ENCODE measurements at places on chromosomes 6 and 20.

GRCh38 chr20:33594743-33595142 is 67.4 kb upstream of the C20orf144 start:
- DNase-seq = no peak

DNA sequence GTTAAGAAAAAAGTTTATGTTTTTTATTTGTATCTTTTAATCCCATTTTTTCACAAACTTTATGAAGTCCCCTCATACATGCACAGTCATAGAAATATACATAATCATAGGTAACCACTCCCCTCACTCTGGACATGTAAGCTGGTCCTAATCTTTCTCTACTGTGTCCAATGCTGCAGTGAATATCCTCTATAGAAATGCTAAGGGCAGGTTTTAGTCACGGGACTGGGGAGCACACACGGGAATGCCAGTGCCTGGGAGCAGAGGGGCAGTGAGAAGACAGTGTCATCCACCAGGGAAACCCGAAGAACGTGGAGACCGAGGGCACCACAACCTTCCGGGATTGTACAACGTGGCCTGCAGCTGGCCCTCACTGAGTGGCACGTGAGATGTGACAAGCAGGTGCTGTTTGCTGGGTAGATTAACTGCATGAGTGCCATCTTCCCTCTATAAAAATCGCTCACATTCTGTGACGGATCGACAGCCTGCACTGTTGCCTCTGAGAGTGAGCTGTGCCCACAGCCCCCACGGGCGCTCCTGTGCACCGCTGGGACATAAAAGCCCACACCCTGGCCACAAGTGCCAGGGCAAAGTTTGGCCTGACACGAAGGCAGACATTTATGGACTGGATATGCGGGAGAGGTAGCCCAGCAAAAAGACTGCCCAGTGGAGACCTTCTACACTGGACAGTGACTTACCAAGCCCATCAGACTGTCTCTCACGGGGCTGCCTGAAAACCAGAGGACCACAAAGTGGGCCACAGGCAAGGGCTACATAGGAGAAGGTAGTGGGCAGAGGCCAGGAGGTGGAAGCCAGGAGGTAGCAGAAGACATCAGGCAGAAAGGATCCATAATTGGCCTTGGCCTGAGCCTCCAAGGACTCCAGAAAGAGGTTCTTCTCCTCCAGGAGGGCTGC is 63.2 kb downstream of the FGD2 start:
- no peak for DNase-seq

- DNase-seq = peak; percentile 3
Measured at GRCh38 chr20:19688031-19688806, 69.8 kb upstream of the RIN2 start.

GRCh38 chr6:43078691-43079090 is 2.6 kb downstream of the PTK7 start:
- DNase-seq = no peak

GRCh38 chr20:37406010-37406998 is 60.4 kb downstream of the SRC start:
- DNase-seq = no peak

DNA sequence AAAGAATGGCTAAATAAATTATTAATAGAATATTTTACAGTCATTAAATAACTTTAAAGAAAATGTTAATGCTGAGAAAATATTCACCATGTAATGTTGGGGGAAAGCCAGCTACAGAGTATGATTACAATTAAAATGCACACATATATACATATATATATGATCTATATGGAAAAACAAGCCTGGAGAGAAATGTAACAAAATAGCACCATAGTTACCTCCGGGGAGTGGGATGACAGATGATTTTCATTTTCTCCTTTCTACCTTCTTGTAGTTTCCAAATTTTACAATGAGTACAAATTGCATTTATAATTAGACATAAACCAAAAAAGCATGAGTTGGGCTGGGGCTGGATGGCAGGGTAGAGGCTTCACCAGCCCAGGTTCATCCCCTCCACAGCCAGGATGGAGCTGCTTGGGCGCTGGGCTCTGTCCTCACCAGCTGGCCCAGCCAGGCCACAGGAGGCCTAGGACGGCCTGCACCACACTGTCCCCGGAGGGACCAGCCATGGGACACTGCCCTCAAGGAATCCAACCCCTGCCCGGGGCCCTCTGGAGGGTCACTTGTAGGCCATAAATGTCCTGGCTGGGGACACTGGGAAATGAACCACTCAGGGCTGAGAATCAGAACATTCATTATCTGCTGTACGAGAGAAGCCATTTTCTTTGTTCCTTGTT is 10.3 kb downstream of the C20orf203 start:
- DNase-seq = no peak

- DNase-seq = no peak
Measured at GRCh38 chr6:74946961-74947360, 258.9 kb downstream of the COL12A1 start.

- no peak for DNase-seq
Measured at GRCh38 chr6:131285548-131285947, 150.3 kb downstream of the AKAP7 start.

- DNase-seq = no peak
Measured at GRCh38 chr6:75020376-75020775, 185.5 kb downstream of the COL12A1 start.

DNA sequence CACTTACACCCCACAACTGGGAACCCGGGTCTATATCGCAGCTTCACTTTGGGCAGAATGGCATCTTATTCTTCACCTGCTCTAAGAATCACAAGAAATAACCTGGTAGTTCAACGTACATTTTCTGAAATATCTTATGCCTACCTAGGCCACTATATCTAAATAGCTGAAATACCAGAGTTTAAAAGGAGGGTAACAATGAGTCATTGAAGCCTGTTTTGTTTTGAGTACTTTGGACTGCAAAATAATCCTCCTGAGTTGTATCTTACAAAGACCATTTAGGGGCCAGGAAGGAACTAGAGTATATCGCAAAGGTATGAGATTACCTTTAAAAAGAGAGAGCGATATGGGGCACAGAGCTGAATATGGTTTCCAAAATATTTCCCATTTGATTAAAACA is 96.7 kb upstream of the NUP153 start:
- no peak for DNase-seq

GRCh38 chr6:82711105-82711827 is 347.6 kb downstream of the TPBG start:
- no peak for DNase-seq

GRCh38 chr6:14540276-14540675 is 422.7 kb downstream of the CD83 start:
- no peak for DNase-seq

DNA sequence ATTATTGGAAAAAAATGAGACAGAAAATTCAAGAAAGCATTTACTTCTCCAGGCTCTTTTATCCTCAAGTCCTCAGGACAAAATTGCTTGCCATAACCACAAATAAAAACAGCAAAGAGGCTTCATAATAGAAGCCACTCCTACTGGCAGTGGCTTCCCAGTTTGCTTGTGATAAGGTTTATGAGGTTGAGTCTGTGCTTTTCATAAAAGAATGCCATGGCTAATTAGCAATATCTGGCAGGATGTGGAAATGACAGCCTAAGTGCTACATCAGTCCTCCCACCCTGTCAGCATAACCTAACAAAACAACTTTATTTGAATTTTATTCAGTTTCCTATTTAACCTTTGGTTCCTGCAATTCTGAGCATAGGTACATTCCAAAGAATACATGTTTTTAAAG is 80.9 kb upstream of the HTR1E start:
- no peak for DNase-seq

DNA sequence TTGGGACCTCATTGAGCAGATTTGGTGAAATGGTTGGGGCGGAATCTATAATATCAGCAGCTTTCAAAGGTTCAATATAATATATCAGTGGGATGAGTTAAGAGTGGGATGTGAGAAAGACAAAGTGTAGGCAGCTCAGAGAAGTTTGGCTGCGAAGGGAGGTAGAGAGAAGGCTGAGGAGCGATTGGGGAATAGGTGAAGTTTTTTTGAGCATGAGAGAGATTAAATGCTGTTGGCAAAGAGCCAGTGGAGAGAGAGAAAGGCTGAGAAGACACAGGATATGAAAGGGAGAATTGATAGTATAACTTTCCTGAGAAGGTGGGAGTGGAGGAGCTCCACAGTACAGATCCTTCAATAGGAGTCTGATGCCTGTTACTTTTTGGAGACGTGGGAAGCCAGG is 12.1 kb upstream of the SERINC3 start:
- DNase-seq = no peak

Measured in activated CD4-positive, alpha-beta T cell treated with anti-CD3 and anti-CD28 coated beads, Interleukin-2, amount 50 U/mL, for 1 hour (primary cell).